HCT116 (cell line): ENCODE measurements at places on chromosomes 1 and 21. TPM values are rescaled to one million over a fixed set of nuclear protein-coding genes. Genes with fewer than 3 reads are reported as not detected.

DNA sequence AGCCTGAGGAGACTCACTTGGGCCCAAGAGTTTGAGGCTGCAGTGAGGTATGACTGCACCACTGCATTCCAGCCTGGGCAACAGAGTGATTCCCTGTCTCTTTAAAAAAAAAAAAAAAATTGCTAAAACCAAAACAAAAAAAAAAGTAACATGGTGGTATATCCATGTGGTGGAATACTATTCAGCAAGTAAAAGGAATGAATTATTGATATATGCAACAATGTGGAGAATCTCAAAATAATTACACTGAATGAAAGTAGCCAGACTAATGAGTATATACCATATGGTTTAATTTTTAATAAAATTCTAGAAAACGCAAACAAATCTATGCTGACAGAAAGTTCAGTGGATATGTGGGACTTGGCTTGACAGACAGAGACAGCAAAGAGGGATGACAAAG lies 80.3 kb upstream of the DMRTA2 start:
- no peak for DNase-seq

- no peak for DNase-seq
These were observed 13.7 kb upstream of the E2F2 start for GRCh38 chr1:23544444-23545389.

GRCh38 chr1:54153535-54154439 lies 987 bp upstream of the CDCP2 start:
- no peak for DNase-seq

DNA sequence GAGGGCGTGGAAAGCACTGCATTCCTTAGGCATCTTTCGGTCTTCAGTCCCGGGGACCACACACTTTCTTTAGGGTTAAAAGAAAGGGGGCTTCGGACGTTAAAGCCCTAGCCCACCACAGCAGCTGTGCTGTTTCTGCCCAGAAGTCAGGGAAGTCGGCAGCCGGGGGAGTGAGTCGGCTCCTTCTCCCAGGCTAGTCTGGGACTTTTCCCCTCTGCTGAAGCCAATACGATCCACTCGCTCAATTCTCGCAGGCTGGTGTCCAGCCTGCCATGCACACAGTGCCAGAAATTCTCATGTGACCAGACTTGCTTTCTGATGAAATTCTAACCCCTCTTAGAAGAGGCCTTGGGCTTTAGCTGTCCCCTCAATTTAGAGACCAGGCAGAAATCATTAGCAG lies 67.7 kb downstream of the BCAR3 start:
- no peak for DNase-seq

DNA sequence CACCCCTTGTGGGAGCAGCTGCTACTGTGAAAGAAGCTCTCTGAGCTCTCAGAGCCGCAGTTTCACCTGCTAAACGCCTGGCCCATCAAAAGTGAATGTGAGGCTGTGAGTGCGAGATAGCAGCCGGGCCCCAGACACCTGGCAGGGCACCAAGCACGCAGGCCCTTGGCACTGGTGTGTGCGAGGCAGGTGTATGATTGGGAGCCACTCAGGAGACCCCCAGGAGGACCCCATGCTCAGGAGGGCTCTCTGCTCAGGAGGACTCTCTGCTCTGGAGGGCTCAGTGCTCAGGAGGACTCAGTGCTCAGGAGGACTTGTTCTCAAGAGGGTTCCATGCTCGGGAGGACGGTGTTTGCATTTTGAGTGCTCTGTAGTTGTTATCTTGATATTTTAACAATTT lies 14.3 kb upstream of the ADARB1 start:
- DNase-seq = no peak

- DNase-seq = peak; percentile 6
These were observed 12.3 kb downstream of the OR2T11 start for GRCh38 chr1:248622570-248623001.

DNA sequence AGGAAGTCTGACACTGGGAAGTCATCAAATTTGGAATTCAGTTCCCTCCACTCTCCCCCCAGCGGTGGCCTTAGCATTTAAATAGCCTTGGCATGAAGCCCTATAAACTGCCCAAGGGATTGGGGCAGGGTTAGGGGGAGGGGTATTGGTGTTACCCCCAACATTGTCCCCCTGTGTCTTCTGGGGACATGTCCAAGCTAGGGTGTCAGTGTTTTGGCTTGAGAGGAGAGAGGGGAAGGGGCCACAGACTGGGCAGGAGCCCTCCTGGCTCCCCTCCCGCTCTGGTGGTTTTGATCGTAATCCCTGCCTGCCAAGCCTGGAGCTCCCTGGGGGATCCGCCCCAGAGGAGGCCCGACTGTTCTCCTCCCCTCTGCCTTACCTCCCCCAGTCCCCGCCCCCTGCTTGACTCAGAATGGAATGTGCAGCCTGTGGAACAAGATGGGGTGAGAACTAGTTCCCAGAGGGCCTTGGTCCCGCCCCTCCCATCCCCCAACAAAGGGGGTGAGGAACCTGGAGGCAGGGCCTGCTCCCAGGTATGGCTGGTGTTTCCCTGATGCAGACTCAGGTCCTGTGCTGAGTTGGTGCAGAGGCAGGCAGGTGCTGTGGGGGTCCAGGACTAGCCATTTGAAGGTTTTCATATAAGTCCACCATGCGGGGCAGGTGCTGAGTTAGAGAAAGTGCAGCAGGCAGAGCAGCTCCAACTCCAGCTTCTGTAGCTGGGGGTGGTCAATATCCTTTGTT lies 7.4 kb downstream of the SOX13 start:
- DNase-seq = peak; percentile 90

DNA sequence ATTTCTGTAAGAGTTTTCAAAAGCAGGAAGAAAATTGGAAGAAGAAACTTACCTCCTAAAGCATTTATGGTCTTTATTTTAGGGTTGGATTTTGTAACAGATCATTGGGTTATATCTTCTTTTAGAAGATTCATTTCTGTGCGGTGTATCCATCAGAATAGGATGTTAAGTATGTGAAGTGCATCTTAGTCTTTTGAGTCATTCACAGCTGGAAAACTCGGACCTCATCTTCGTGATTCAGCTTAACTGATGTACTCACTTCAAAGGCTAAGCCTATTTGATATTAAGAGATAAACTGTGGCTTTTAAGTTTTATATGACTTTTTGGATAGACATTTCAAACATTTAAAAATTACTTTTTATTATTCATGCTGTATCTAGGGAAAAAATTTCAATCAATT lies 56.3 kb downstream of the GIPC2 start:
- no peak for DNase-seq

- DNase-seq = no peak
These were observed 482.6 kb downstream of the TTLL7 start for GRCh38 chr1:83516369-83516768.

DNA sequence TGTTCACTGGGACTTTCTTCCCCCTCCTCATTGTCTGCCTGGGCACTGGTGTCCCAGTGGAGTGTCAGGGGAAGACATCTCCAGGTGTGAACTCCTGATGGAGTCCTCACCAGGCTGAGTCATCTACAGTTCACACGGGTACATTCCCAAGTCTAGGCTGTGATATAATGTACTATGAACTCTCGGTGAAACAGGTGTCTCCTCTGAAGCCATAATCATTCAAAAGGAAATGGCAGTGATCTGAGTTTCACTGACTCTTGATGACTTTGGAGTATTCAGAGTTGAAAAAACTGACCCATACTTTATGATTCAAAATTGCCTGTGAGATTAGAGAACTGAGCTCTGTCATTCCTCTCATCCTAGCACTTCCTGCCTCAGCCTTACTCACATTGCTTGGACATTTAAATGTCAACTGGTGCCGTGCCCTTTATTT lies 9.1 kb downstream of the LAMC2 start:
- DNase-seq = peak; percentile 23

EVA1C gene
- 29.3 TPM for total RNA-seq

CBS gene
- total RNA-seq = 1.4 TPM

MEGF6 gene
- 47.6 TPM for total RNA-seq

SCCPDH gene
- 0.30 TPM for total RNA-seq

ADGRB2 gene
- total RNA-seq = 10.1 TPM
